MG63 (cell line): ENCODE measurements at places on chromosomes 4 and X.

DNA sequence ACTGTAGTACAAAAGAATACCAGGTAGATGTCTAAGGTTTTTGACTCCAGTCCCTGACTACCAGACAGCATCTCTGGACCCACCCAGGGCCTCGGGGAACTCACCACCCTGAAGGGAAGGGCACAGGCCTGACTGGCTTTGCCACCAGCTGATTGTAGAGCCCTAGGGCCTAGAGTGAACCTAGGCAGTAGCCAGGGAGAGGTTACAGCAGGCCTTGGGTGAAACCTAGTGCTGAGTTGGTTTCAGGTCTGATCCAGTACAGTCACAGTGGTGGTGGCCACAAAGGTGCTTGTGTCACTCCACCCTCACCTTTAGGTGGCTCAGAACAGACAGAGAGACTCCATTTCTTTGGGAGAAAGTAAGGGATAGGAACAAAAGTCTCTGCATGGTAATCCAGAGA, 244.8 kb downstream of the KLHL13 start:
- DNase-seq, result no peak

DNA sequence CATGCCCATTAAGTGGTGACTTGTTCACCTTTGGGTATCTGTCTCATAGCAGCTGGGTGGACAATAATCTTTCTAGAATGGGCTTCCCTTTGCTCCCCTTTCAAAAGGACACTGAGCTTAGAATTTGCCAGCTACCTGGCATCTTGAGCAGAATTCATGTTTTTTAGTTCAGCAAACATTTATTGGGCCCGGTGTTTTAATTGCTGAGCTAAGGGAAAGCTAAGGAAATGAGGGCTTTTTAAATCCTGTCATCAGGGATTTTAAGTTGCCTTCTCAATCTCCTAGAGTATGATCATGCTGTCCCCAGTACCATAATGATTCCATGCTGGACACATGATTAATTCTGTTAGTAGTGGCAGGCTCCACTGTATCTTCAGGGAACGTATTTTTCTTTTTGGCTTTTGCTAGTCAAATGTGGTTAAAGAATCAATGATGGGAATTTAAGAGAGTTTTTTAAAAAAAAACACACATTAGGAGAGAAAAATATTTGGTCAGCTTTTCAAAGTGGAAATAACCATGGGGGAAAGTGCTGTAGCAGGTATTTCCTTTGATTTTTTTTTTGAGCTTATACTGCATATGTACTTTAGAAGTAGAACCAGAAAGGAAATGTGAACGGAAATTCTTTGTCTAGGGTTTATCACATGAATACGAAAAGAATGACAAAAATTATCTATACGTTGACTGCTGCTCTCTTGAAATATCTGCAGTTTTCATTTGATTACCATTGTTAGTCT, 208.9 kb downstream of the CLCN4 start:
- no peak for DNase-seq

DNA sequence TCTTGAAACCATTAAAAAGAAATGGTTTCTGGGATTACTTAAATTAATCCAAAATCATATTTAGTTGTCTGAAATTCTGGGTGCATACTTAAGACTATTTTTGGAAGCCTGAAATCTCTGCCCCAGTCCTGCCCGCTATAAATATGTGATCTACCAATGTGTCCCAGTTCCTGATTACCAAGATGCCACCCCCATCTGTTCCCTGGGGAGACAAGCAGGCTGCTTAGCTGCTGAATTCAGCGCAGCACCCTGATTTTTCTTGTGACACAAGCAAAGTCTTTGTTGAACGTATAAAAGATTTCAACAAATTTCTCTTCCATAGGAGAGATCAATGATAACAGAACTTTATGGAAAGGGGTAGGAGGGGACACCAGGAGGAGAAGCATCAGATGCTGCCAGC, 100.6 kb upstream of the PRPS2 start:
- no peak for DNase-seq

- no peak for DNase-seq
Observed at GRCh38 chrX:112147206-112147605, 64.6 kb upstream of the TRPC5 start.

GRCh38 chrX:153375571-153375970, 25.6 kb downstream of the PNMA6E start:
- no peak for DNase-seq

GRCh38 chr4:11069581-11070211, 359.0 kb downstream of the HS3ST1 start:
- no peak for DNase-seq

- DNase-seq, result no peak
Observed at GRCh38 chr4:112290341-112290740, 4.6 kb upstream of the TIFA start.

DNA sequence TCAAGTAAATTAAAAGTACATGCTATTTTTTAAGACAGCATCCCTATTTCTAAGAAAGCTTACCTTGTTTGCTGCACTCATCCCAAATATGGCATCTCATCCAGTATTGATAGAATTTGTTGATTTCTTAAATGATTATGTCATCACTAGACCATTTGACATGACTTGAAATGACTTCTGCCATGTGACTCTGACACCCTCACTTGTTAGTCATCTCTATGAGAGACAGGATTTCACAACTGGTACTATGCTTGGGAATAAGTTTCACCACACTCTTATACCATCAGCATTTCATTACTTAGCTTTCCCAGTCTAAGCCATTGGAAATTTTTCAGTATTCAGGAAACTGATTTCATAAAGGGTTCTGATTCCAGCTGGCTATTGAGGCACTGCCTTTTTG, 55.3 kb downstream of the TMPRSS11F start:
- DNase-seq, result no peak

DNA sequence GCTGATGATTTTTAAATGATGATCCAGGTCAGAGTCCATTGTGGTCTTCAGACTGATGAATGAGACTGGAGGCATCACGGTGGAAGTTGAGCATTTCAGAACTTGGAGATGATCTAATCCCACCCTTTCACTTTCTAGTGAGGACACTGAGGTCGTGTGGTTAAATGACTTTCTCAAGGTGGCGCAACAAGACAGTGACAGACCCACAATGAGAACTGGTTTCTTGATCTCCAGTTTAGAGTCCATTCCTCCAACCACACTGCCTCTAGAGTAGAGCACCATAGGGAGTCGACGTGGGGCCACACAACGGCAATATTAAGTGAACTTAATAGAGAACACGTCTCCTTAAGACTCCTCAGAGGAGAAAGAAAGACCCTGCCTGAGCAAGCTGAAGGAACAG, 381.0 kb downstream of the UNC5C start:
- DNase-seq, result no peak

GRCh38 chr4:39664828-39665731, 26.4 kb upstream of the SMIM14 start:
- no peak for DNase-seq

DNA sequence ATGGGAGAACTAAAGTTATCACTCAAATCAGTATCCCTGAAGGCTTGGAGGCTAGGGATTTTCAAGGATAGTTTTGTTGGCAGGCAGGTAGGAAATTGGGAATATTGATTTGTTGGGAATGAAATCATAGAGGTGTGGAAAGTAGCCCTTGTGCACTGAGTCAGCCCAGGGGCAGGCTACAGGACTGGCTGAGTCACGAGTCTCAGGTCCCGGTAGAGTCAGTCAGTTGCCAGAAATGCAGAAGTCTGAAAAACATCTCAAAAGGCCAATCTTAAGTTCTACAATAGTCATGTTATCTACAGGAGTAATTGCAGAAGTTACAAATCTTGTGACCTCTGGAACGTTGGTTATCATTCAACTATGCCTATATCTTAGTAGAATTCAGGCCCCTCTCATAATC, 153.1 kb downstream of the GC start:
- no peak for DNase-seq

DNA sequence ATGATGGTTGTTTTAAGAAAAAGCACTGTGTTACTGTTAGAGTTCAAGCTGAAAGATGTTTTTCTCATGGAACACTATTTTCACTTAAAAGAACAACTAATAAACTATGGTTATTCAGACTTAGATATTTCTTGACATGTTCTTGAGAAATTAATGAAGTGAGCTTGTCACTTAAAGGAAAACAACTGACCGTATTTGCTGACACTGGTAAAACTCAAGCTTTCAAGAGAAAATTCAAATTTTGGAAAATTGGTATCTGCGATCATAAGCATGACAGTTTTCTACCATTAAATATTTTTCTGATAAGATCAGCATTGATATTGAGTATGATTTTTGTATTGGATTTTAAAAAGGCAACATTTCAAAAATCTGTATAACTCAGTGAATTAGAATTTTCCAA, 549.5 kb upstream of the ACTRT1 start:
- no peak for DNase-seq
